ENCODE measurements at places on chromosomes 3 and 15. TPM values are rescaled to one million over a fixed set of nuclear protein-coding genes. Genes with fewer than 3 reads are reported as not detected.

CNTN6 gene
- not detected for total RNA-seq

COL6A5 gene
- 0.04 TPM for total RNA-seq

GOLGA8Q gene
- total RNA-seq, result 7.5 TPM

HTR3E gene
- not detected for total RNA-seq

PPP1R14D gene
- total RNA-seq, result not detected

GRCh38 chr15:85396554-85396953 is 16.2 kb downstream of the AKAP13 start:
- H3K4me1 ChIP-seq, result peaks cover 86% of the 10 kb centered on the region
- no peak overlapping the region for H3K27ac ChIP-seq
- no peaks in the 10 kb centered on the region for H3K36me3 ChIP-seq
- no peaks in the 10 kb centered on the region for H3K27me3 ChIP-seq
- no peak for ATAC-seq

DNA sequence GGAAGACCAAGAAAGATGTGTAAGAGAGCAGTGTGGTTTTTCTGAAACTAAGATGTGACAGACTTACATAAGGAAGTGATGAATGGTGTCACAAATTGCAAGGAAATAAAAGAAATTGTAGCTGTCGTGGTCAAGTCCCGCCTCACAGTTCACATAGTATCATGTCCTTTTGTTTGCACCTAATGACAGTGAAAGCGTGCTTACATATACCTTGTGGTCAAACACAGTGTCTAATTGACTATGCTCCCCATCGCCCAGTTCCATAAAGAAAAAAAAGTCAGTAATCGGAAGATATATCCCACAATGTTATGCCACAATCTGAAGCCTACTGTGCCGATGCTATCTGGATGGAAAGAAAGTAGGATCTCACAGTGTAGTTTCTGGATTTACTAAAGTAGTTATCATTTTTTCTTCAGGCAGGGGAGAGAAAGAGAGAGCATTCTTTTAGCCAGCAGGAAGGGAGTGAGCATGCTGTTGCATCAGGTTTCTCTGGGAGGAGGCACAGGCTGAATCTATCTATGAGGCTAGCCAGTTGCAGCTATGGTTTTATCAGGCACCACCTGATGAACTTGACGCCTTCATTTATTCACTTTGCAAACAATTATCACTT is 9.8 kb upstream of the PLSCR1 start:
- ATAC-seq, result no peak
- H3K36me3 ChIP-seq, result no peaks in the 10 kb centered on the region
- no peaks in the 10 kb centered on the region for H3K4me1 ChIP-seq
- no peak overlapping the region for H3K4me3 ChIP-seq
- H3K27ac ChIP-seq, result no peak overlapping the region

DNA sequence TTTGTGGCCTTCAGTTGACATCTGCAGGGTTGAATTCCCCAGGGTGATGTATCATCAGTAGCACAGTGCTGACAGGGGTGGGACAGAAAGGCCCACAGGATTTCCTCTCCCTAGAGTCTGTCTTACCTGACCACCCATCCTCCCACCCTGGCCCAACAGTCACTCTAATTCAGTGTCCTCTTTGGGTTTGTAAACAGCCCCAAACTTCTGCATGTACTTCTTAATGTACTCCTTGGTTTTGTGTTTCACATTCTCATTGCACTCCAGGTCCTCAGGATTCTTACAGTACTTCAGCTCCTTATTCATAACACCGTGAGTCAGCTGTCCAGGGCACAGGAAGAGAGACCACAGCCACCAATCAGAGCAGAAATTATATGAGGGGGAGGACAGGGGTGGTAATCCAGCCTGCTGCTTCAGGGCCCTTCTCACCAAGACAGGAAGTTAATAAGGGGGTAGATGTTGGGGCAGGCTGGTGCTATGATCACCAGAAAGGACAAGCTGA is 37.5 kb downstream of the NBEAL2 start:
- no peaks in the 10 kb centered on the region for H3K4me1 ChIP-seq
- no peak overlapping the region for H3K4me3 ChIP-seq
- H3K27ac ChIP-seq, result no peak overlapping the region
- ATAC-seq, result no peak

DNA sequence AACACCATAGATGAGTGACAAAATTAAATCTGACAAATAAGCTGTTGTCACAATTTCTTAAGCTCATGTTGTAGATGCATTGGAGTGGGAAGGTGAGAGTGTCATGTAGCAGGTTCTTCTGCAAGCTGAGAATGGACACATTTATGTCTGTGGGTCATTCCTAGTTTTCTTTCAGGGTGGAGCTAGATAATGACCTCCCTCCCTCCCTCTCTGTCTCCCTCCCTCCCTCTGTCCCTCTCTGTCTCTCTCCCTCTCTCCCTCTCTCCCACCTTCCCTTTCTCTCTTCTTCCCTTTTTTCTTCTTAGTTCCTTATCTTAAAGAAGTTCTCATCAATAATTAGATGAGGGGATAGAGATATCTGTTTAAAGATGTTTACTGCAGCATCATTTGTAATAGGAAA is 36.0 kb downstream of the PXYLP1 start:
- H3K36me3 ChIP-seq, result no peaks in the 10 kb centered on the region
- no peaks in the 10 kb centered on the region for H3K4me1 ChIP-seq

GRCh38 chr3:161991901-161992540 is 495.4 kb downstream of the OTOL1 start:
- no peaks in the 10 kb centered on the region for H3K4me1 ChIP-seq
- ATAC-seq, result no peak

- H3K4me1 ChIP-seq, result no peaks in the 10 kb centered on the region
- H3K36me3 ChIP-seq, result peaks cover 24% of the 10 kb centered on the region
- H3K4me3 ChIP-seq, result peak overlapping the region; percentile 88
- H3K27ac ChIP-seq, result peak overlapping the region; percentile 97
- H3K27me3 ChIP-seq, result no peaks in the 10 kb centered on the region
- no peak for ATAC-seq
Measured at GRCh38 chr3:53346922-53347260, 452 bp downstream of the DCP1A start.

DNA sequence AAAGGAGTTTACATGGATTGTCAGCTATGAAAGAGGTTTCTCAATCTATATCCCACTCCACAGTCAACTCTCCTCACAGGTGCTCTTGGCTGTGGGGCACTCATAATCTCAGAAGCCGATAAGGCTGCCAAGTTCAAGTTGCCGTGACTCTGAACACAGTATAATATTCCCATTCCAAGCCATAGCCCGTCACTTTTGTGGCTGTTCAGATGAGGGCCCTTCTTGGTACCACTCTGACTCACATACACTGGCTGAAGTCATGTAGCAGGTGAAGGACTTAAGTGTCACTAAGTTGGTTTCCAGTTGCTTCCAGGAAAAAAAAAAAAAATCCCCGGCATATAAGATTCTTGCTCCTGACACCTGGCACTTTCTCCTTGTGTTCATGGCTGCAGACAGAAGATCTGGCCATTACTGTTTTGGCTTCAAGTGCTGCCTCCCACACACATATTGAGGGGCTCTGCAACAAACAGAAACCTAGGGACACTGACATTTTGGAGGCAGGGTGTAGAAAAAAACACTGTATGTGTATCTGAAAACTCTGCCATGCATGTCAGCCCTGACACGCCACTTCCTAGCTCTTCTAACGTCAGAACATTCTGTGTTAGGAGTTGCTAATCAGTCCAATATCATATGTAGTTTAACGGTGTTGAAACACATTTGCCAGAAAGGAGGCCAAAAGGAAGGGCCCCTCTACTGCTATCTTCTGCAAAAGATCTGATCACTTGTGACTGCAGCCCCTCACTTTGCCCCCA is 170.2 kb upstream of the ICE2 start:
- ATAC-seq, result no peak
- H3K4me1 ChIP-seq, result no peaks in the 10 kb centered on the region
- H3K27me3 ChIP-seq, result no peaks in the 10 kb centered on the region
- H3K36me3 ChIP-seq, result no peaks in the 10 kb centered on the region

DNA sequence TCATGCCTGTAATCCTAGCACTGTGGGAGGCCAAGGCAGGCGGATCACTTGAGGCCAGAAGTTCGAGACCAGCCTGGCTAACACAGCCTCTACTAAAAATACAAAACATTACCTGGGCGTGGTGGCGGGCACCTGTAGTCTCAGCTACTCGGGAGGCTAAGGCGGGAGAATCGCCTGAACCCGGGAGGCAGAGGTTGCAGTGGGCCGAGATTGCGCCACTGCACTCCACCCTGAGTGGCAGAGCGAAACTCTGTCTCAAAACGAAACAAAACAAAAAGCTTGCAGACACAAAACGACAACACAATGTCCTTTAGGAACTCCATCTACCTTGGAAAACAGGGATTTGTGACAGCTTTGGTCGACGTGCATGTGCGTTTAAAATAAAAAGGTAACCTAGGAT is 716 bp upstream of the KLHL24 start:
- no peaks in the 10 kb centered on the region for H3K36me3 ChIP-seq
- no peaks in the 10 kb centered on the region for H3K27me3 ChIP-seq
- H3K27ac ChIP-seq, result peak overlapping the region; percentile 98
